ENCODE measurements at places on chromosomes 2 and 18. TPM values are rescaled to one million over a fixed set of nuclear protein-coding genes. Genes with fewer than 3 reads are reported as not detected.

KANSL1L gene
- 22.0 TPM for total RNA-seq

ALLC gene
- not detected for total RNA-seq

TBR1 gene
- total RNA-seq: not detected

MC4R gene
- total RNA-seq: not detected

ATIC gene
- 224 TPM for total RNA-seq

UCN gene
- total RNA-seq: 7.2 TPM

LAMA1 gene
- not detected for total RNA-seq

SIX3 gene
- total RNA-seq: not detected

LONRF2 gene
- not detected for total RNA-seq

CNTNAP5 gene
- total RNA-seq: not detected

TCF4 gene
- 76.0 TPM for total RNA-seq

WNT10A gene
- total RNA-seq: 11.4 TPM

MRO gene
- total RNA-seq: 0.46 TPM

CFAP65 gene
- not detected for total RNA-seq

RABL2A gene
- 26.3 TPM for total RNA-seq

ZSWIM2 gene
- not detected for total RNA-seq

TNS1 gene
- not detected for total RNA-seq

D2HGDH gene
- 68.1 TPM for total RNA-seq

PFN4 gene
- total RNA-seq: not detected
